ENCODE measurements at places on chromosomes 7 and 10.

DNA sequence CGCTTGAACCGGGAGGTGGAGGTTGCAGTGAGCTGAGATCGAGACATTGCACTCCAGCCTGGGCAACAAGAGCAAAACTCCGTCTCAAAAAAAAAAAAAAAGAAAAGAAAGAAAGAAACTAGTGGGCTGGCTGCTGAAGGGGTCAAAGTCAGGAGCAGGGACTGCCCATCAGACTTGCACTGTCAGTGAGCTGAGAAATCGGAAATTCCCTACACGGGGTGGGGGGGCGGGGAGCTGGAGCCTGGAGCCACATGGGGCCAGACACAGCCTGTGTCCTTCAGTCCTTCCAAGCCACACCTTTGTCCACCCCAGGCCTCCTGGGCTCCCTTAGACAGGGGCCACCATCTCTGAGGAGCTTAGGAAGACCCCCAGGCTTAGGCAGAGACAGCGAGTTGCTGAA lies 34.5 kb downstream of the SRRM3 start:
- no peak for DNase-seq

GRCh38 chr7:952548-953441 lies 1.7 kb downstream of the ADAP1 start:
- no peak for DNase-seq

- DNase-seq = no peak
These were observed 9.0 kb downstream of the PLPP4 start for GRCh38 chr10:120466006-120466405.

DNA sequence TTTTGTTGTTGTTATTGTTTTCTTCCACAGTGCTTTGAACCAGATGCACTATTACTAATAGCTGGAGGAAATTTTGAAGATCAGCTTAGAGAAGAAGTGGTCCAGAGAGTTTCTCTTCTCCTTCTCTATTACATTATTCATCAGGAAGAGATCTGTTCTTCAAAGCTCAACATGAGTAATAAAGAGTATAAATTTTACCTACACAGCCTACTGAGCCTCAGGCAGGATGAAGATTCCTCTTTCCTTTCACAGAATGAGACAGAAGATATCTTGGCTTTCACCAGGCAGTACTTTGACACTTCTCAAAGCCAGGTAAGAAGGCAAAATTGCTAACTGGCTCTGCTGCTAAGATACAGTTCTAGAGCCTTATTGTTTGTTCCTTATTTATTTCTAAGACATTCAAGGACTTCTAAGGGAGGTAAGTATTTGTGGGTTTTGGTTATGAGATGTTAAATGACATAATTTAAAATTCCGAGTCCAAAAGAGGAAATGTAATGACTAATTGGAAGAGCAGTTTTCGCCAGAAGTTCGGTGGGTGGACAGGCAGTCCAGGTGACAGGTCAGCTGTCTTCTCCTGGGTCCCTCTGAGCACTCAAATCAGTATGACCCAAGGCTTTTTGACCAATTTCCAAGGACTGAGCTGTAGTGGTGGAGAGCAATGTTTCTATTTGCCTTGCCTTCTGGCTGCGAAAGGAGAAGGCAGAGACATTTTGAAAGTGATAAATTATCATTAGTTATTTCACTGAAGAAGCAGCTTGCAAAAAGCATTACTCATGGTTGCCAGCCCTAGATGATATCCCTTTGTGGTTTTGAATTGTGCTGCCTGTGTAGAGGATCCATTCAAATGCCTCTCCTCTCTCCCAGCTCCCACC lies 10.1 kb downstream of the SLC39A12 start:
- no peak for DNase-seq

DNA sequence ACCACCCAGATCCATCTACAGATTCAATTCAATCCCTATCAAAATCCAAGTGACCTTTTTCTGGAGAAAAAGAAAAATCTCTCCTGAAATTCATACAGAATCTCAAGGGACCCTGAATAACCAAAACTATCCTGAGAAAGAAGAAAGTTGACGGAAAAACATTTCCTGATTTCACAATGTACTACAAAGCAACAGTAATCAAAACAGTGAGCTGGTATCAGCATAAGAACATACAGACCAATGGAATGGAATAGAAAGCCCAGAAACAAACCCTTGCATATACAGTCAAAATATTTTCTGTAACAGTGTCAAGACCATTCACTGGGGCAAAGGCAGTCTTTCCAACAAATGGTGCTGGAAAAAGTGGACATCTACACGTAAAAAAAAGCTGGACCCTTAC lies 89.9 kb downstream of the JMJD1C start:
- DNase-seq = no peak

GRCh38 chr7:96870185-96870584 lies 135.2 kb upstream of the DLX6 start:
- no peak for DNase-seq
